Effector memory CD8-positive, alpha-beta T cell (primary cell): ENCODE measurements at places on chromosomes 4 and X.

- no peaks in the 10 kb centered on the region for H3K27me3 ChIP-seq
- H3K27ac ChIP-seq = peak overlapping the region; percentile 20
- H3K4me1 ChIP-seq = peaks cover 10% of the 10 kb centered on the region
- DNase-seq = peak; percentile 32
- peaks cover 8% of the 10 kb centered on the region for H3K36me3 ChIP-seq
Observed at GRCh38 chrX:40153345-40154249, 55.8 kb upstream of the BCOR start.

- no peaks in the 10 kb centered on the region for H3K36me3 ChIP-seq
- H3K27ac ChIP-seq = no peak overlapping the region
- no peak overlapping the region for H3K4me3 ChIP-seq
Observed at GRCh38 chr4:8070736-8071718, 87.6 kb downstream of the ABLIM2 start.

- peak overlapping the region; percentile 0 for H3K4me3 ChIP-seq
- no peaks in the 10 kb centered on the region for H3K27me3 ChIP-seq
- H3K36me3 ChIP-seq = peaks cover 7% of the 10 kb centered on the region
- DNase-seq = no peak
Observed at GRCh38 chr4:48370260-48371134, 29.2 kb downstream of the SLAIN2 start.

DNA sequence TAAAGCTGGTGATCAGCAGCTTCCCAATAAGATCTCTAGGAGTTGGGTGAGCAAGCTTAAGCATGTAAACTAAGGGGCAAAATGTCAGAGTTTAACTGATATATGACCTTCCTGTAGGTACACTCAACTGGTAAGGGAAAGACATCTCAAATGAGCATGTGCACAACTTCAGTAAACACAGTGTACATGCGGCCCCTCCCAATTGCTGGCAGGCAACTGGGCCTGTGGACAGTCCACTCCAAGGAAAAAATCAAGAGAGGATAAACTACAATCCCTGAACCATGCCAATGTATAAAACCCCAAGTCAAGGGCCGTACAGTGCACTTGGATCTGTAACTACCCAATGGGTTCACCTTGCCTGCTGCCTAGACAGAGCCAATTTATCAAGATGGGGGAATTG lies 4.9 kb upstream of the NAA11 start:
- no peak for DNase-seq
- no peak overlapping the region for H3K27ac ChIP-seq
- no peak overlapping the region for H3K4me3 ChIP-seq
- no peaks in the 10 kb centered on the region for H3K4me1 ChIP-seq
- no peaks in the 10 kb centered on the region for H3K27me3 ChIP-seq

DNA sequence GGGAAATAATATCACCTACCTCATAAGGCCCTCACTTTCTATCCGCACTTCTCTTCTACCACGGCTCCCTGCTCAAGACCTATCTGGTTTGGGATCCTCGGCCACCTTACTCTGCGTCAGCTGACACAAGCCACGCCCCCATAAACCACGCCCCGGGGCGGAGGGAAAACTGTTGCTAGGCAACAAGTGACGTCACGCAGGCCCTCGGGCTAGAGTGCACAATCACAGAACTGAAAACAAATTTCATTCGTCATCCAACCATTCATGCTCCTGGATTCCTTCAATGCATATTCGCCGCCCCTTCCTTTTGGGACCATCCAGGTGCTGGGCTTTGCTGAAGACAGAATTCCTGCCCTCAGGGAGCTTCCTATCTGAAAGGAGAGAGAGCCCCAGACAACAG lies 66.3 kb downstream of the SMC1A start:
- no peaks in the 10 kb centered on the region for H3K4me1 ChIP-seq
- no peak overlapping the region for H3K4me3 ChIP-seq
- H3K27ac ChIP-seq = no peak overlapping the region
- H3K36me3 ChIP-seq = no peaks in the 10 kb centered on the region
- DNase-seq = no peak
- H3K27me3 ChIP-seq = no peaks in the 10 kb centered on the region

- peak; percentile 11 for DNase-seq
- peak overlapping the region; percentile 28 for H3K4me3 ChIP-seq
- peaks cover 3% of the 10 kb centered on the region for H3K36me3 ChIP-seq
- peaks cover 23% of the 10 kb centered on the region for H3K4me1 ChIP-seq
- no peaks in the 10 kb centered on the region for H3K27me3 ChIP-seq
- H3K27ac ChIP-seq = no peak overlapping the region
Observed at GRCh38 chr4:26330186-26330787, 9.5 kb downstream of the RBPJ start.

DNA sequence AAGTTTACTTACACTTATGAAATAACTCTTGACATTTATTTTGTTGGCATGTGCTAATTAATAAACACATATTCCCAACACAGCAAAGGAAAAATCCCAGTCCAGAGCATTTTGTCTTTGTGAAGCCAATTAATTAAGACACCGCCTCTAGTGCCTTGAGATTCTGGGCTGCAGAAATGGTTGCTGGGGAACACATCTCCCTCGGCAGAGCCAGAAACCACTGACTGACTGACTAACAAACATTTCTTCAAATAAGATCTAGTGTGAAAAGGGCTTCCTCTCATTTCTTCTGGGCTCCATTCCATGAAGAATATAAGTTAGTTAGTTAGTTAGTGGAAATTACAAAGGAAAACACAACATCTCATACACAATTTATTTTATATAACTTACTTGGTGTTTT lies 28.4 kb upstream of the NAP1L5 start:
- no peaks in the 10 kb centered on the region for H3K27me3 ChIP-seq
- peaks cover 25% of the 10 kb centered on the region for H3K36me3 ChIP-seq
- no peak overlapping the region for H3K27ac ChIP-seq
- no peak overlapping the region for H3K4me3 ChIP-seq
- H3K4me1 ChIP-seq = no peaks in the 10 kb centered on the region

- no peaks in the 10 kb centered on the region for H3K27me3 ChIP-seq
- H3K36me3 ChIP-seq = no peaks in the 10 kb centered on the region
- H3K4me1 ChIP-seq = no peaks in the 10 kb centered on the region
- no peak overlapping the region for H3K27ac ChIP-seq
- DNase-seq = no peak
Observed at GRCh38 chr4:94399721-94400120, 52.0 kb upstream of the PDLIM5 start.

GRCh38 chr4:55947912-55948725 lies 626 bp upstream of the CEP135 start:
- H3K4me3 ChIP-seq = peak overlapping the region; percentile 91
- peaks cover 18% of the 10 kb centered on the region for H3K36me3 ChIP-seq
- H3K27me3 ChIP-seq = peaks cover 14% of the 10 kb centered on the region
- H3K27ac ChIP-seq = peak overlapping the region; percentile 93
- peaks cover 28% of the 10 kb centered on the region for H3K4me1 ChIP-seq
- DNase-seq = peak; percentile 35

DNA sequence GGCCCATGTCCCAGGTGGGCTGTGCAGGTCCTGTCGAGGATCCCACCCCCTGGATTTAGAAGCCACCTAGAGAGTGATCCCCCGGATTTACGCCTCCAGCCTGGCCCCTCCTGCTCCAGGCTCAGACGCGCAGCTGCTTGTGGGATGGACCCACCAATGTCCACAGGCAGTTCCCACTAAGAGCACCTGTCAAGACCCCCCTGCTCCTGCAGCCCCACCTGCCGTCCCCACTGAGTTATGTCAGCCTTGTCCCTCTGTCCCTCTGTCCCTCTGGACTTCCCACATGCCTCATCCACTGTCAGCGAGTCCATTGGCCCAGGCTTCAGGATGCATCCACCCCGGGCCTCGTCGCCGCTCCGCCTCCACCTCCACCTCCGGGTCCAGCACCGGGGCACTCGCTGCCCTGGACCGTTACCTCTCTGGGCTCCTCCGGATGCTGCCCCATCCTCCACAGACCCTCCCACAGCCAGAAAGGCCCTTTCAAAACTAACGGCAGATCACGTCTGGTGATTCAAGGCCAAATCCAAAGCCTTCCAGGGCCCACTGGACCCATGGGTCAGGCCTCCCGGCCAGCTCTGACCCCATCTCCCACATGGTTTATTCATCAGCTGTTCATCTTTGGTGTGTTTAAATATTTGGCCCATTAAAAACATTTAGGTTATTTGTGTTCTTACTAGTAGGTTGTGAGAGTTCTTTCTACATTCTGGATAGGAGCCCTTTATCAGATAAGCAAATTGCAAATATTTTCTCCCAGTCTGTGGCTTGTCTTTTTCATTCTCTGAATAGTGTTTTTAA lies 28.3 kb downstream of the HTRA3 start:
- no peak overlapping the region for H3K4me3 ChIP-seq
- DNase-seq = no peak
- no peaks in the 10 kb centered on the region for H3K4me1 ChIP-seq
- H3K36me3 ChIP-seq = peaks cover 2% of the 10 kb centered on the region

GRCh38 chr4:184248216-184248615 lies 30.5 kb upstream of the ENPP6 start:
- no peaks in the 10 kb centered on the region for H3K4me1 ChIP-seq
- no peak overlapping the region for H3K4me3 ChIP-seq
- no peaks in the 10 kb centered on the region for H3K36me3 ChIP-seq
- no peak overlapping the region for H3K27ac ChIP-seq
- DNase-seq = no peak

DNA sequence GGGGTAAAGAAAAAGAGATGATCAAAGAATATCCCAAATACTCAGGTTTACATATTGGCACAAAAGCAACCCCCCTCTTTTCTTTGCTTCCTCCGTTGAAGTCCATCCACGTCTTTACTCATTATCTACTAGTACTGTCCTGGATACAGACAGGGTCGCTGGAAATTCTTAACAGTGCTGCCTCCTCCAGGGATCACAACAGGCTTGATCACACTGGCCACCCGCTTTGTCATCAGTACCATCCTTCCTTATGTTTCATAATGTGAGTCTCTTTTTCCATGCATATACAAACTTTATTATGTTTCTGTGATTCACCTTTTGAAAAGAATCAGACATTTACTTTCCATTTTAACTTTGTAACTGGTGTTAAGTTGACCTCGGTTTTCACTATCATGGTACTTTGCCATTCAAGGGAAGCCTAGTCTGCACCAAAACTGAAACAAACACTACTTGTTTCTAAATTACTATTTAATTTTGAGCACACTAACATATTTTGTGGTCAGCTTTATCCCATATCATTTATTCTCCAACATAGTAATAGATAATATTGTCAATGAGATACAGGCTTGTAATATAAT lies 387.5 kb upstream of the PPP1R2C start:
- no peaks in the 10 kb centered on the region for H3K27me3 ChIP-seq
- H3K36me3 ChIP-seq = no peaks in the 10 kb centered on the region
- DNase-seq = no peak
- no peak overlapping the region for H3K27ac ChIP-seq

DNA sequence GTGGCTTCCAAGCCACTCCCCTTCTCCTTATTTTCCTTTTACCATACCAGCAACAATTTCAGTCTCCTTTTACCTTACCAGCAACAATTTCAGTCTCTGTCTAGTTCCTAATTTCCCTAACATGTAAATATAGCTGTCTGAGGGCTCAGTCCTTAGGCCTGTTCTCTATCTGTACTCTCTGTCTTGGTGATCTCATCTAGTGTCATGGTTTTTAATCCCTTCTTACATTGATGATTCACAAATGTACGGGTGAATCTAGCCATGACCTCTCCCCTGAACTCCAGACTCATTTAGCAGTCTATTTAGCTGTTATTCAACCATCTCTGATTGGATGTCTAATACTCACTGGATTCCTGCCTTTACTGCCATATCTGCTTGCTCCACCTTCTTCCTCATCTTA lies 7.2 kb downstream of the IL15 start:
- H3K36me3 ChIP-seq = no peaks in the 10 kb centered on the region
- H3K4me1 ChIP-seq = peaks cover 24% of the 10 kb centered on the region

GRCh38 chrX:80170581-80170980 lies 156.0 kb downstream of the TBX22 start:
- H3K27ac ChIP-seq = no peak overlapping the region
- DNase-seq = no peak
- H3K27me3 ChIP-seq = no peaks in the 10 kb centered on the region
- no peaks in the 10 kb centered on the region for H3K4me1 ChIP-seq

DNA sequence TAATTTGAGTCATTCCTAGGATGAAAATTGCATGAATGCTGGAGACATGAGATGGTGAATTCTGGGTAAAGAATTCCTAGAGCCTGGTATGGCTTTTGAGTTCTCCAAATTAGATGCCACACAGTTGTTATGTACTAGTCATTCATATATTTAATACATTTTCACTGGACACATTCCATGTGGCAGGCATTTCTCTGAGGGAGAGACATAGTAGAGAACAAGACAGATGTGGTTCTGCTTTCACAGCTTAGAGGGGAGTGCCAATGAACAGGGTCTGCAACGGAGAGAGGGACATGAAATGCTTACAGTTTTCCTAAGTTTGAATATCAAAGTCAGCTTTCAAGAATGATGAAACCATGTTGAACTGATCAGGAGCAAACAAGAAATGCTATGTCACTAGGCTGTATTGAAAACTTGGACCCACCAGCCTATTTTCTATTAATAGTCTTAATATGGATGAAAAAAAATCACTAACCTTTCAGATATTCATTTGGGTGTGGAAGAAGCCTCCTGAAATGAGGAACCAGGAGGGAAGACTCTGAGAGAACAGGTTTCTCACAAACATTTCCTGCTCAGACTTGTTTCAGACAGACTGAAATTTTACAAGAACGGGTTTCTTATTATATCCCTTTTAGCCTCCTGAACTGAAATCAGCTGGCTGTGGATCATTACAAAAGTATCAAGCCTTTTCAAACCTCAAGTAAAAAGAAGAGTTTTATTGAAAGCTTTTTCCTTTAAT lies 276.0 kb upstream of the TET2 start:
- no peak overlapping the region for H3K4me3 ChIP-seq
- no peaks in the 10 kb centered on the region for H3K36me3 ChIP-seq
- H3K27ac ChIP-seq = no peak overlapping the region
- no peak for DNase-seq

- no peak overlapping the region for H3K27ac ChIP-seq
- H3K36me3 ChIP-seq = peaks cover 10% of the 10 kb centered on the region
- no peaks in the 10 kb centered on the region for H3K4me1 ChIP-seq
- no peaks in the 10 kb centered on the region for H3K27me3 ChIP-seq
- DNase-seq = no peak
- H3K4me3 ChIP-seq = no peak overlapping the region
Observed at GRCh38 chr4:86818211-86818610, 31.0 kb downstream of the SLC10A6 start.

- no peaks in the 10 kb centered on the region for H3K27me3 ChIP-seq
- no peak overlapping the region for H3K27ac ChIP-seq
- no peaks in the 10 kb centered on the region for H3K36me3 ChIP-seq
- H3K4me3 ChIP-seq = no peak overlapping the region
- no peaks in the 10 kb centered on the region for H3K4me1 ChIP-seq
Observed at GRCh38 chr4:180695851-180696250, 1547.4 kb upstream of the TENM3 start.

- no peak overlapping the region for H3K4me3 ChIP-seq
- no peaks in the 10 kb centered on the region for H3K36me3 ChIP-seq
- H3K27me3 ChIP-seq = no peaks in the 10 kb centered on the region
- no peaks in the 10 kb centered on the region for H3K4me1 ChIP-seq
- DNase-seq = no peak
Observed at GRCh38 chrX:17631647-17632046, 105.6 kb upstream of the SCML1 start.

GRCh38 chr4:86493460-86493859 lies 100.7 kb upstream of the PTPN13 start:
- DNase-seq = no peak
- no peak overlapping the region for H3K4me3 ChIP-seq
- no peak overlapping the region for H3K27ac ChIP-seq
- no peaks in the 10 kb centered on the region for H3K27me3 ChIP-seq
- H3K4me1 ChIP-seq = no peaks in the 10 kb centered on the region
- no peaks in the 10 kb centered on the region for H3K36me3 ChIP-seq
